Tibial artery (tissue), 4 donors: ENCODE measurements at places on chromosomes 11 and 22.
A peak's percentile ranks its signal among the peaks of the same experiment; 100 is the strongest.

DNA sequence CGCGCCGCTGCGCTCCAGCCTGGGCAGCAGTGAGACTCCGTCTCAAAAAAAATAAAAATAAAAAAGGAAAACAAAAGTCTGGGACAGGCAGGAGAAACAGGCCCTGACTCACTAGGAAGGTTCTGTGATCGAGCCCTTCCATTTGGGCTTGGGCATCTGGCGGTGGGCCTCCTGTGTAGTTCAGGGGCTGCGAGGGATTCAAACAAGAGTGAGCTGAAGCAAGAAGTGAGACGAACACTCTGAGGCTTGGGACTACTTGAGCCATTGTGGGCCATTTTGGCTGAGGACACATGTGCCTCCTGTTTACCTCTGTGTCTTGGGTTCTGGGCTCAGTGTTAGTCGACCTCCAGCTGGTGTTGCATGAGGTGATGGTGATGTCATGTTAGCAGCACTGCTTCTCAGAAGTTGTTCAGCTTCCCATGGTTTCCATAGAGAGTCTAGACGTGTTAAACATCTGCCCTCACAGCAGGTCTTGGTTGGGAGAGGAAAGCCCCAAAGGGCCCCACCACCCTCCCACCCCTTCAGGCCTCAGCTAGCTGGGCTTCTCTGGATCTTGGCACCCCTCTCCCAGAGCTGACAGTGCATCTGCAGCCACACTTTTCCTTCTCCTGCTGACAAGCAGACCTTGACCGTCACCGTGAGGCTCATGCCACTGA, 57.8 kb downstream of the MED15 start:
- DNase-seq: no peak

- DNase-seq: no peak
Measured at GRCh38 chr11:65219930-65220213, 38.1 kb downstream of the CAPN1 start.

DNA sequence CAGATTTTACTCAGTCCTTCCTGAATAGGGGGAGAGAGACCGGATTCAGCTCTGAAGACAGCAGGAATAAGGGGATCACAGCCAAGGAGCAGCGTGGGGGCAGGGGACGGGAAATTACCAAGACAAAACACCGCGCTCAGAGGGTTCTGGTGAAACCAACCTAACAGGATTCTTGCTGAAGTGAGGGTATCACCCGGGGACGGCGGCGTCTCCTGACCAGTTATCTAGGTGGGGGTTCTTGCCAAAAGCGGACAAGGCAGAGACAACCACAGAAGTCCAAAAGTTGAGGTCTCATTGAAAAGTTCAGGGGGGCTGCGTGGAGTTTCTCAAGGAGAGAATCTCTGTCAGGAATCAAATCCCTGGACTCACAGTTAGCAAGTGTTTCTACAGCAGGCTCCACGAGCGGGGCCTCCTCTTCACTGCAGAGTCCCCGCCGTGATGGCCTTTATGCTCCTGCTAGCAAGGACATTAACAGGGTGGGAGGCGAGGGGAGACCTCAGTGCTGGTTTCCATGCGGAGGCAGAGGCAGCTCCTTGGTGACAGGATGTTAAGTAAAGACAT, 291.0 kb downstream of the BRD1 start:
- peak; percentile 11 for DNase-seq

GRCh38 chr11:11984563-11984962, 23.9 kb downstream of the DKK3 start:
- no peak for DNase-seq

GRCh38 chr11:28849053-28849452, 740.9 kb downstream of the METTL15 start:
- DNase-seq: no peak

DNA sequence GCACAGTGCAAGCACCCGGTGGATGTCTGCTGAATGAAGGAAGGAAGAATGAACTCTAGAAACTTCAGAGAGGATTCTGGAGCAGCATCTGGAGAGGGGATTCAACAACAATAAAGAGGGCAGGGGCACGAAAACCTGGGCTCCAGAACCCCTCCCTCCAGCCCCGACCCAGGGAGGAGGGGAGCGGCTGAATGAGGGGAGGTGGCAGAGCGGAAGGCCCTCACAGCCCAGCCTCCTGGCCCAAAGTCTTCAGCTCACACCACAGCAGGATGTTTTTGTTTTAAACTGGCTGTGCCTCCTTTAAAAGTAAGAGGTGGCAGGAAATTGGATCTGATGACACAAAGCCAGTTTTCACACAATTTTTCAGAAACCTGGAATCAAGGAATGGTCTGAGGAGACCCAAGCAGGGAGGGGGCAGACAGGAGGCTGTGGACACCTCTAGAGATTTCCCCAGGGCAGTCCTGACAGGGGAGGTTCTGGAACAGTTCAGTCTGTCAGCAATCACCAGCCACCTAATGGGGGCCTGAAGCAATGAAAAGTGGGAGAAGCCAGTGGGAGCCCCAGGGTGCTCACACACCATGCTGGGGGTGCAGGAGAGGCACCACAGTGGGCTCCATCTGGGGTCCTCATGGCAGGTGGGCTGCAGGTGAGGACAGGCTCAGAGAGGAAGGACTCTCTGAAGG, 44.4 kb upstream of the TCF20 start:
- no peak for DNase-seq

DNA sequence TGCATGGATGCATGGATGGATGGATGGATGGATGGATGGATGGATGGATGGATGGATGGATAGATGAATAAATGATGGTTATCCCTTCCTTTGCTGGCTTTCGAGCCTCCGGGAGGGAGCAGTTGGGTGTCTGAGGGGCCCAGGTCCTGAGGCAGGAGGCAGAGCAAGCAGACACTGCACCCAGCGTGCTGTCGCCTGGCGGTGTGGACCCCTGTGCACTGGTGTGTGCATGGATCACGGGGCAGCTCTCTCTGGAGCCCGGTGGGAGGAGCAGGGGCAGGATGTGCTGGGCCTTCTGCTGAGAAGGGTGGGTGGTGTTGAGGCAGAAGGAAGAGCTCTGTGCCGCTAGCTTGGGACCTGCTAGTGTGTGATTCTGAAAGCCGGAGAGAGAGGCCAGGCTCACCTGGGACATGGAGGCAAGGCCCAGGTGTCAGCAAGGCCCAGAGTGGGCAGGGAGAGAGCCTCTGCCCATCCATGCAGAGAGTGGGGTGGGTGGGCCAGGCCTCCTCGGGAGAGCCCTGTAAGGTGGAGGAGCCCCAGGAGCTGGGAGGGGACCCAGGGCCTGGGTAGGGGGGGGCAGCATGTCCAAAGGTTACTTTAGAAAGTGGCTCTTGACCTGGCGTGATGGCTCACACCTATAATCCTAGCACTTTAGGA, 254.4 kb downstream of the BRD1 start:
- no peak for DNase-seq

- no peak for DNase-seq
Measured at GRCh38 chr11:17073370-17074027, 4.0 kb downstream of the RPS13 start.

DNA sequence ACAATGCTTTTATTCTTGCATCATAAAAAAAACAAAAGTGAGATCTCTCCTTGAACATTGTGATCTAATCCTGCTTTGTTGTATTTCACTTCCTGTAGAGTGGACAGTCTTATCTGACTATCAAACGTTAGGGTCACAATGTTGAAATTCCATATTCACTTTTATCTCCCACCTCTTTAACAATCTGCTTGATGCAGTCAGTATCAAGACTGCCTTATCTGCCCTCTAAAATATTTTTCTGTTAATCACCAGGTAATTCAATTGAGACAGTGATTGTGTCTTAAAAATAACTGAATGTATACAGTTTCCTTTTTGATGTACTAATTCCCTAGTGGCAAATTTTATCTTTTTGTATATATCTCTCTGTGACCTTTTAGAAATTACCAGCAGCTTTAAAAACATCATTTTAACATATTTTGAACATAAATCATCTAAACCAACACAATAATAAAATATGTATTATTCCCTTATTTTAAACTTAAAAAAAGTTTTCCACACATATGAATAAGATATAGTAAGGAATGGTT, 143.1 kb upstream of the MPPED2 start:
- DNase-seq: no peak

DNA sequence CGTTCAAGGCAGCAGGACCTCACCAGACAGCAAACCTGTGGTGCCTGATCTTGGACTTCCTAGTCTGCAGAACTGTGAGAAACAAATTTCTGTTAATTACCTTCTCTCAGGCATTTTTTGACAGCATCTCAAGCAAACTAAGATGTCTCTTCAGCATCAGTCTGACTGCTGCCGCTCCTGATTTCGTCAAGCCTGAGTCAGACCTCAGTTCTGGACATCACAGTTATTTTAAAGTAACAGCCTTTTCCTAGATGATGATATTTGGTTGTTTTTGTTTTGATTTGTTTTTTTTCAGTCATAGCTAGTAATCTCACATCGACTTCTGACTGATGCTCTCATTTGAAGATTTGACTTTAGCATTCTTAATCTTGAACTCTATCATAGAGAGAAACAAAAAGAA, 71.9 kb downstream of the BLID start:
- DNase-seq: no peak

GRCh38 chr11:104704888-104705287, 193.4 kb downstream of the CASP12 start:
- DNase-seq: no peak

GRCh38 chr11:67371189-67371910, 2.0 kb downstream of the CLCF1 start:
- DNase-seq: peak; percentile 82

DNA sequence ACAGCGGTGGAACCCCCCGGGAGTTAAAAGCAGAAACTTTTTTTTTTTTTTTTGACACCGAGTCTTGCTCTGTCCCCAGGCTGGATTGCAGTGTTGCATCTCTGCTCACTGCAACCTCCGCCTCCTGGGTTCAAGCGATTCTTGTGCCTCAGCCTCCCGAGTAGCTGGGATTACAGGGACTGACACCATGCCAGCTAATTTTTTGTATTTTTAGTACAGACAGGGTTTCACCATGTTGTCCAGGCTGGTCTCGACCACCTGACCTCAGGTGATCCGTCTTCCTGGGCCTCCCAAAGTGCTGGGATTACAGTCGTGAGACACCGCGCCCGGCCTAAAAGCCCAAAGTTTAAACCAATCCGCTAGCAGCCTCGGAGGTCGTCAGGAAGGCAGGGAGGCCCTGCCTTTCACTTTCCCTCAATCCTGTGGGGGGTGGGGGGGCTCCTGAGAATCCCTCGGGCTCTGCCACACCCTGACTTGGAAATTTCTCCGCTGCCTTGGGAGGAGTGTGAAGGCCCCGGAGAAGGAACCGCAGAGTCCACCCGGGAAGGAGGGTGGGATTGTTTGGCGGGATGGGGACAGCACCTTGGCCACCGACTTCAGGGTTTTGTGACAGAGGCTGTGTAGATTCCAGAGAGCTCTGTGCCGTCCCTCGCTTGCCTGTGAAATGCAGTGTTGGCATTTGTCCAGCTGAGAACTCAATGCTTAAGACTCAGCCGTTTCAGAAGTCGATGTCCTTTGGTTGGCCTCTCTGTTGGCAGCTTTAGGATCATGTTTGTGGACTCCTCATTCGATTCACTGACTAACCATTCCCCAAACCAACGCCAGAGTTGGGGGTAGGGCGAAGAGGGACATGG, 1.0 kb downstream of the ARHGAP8 start:
- no peak for DNase-seq

DNA sequence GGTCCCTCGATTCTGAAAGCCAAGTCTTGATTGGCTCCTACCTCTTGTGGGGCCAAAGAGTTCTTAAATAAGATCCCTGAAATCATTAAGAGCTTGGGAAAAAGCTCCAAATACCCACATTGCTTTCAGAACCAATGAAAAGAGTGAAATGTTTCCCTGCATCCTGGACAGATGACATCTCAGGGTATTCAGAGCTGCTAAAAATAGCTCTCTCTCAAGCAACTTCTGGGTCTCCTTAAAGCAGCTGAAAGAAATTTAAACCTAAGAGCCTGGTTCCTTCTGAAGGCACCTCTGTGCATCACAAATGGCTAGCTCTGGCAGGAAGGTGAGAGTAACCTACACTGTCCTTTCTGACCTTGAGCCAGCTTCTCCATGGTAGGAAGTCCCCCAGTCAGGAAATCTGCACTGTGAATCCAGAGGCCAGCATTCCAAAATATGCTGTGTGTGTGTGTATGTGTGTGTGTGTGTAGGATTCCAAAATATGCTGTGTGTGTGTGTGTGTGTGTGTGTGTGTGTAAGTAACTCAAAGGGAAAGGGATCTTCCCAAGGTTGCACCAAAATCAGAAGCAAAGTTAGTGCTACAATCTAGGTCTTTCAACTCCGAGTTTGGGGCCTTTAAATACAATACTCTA, 50.1 kb downstream of the RELT start:
- no peak for DNase-seq

- no peak for DNase-seq
Measured at GRCh38 chr11:96049426-96049825, 125.5 kb upstream of the MTMR2 start.

DNA sequence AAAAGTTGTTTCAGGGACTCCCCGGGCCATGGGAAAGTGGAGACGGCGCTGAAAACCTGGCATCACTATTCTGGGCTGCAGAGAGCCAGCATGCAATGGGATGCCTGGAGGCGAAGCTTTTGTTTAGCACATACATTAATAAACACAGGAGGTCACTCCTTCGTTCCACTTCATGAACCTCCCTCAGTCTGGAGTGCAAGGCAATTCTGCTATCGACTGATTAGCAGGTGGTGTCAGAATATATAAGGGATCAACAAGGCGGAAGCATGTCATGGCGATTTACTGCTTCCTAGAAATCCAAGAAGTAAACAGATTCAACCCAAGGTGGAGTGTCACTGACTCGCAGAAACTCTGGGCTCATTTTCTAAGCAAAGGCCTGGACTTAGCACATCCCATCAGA, 45.4 kb upstream of the MN1 start:
- DNase-seq: no peak

DNA sequence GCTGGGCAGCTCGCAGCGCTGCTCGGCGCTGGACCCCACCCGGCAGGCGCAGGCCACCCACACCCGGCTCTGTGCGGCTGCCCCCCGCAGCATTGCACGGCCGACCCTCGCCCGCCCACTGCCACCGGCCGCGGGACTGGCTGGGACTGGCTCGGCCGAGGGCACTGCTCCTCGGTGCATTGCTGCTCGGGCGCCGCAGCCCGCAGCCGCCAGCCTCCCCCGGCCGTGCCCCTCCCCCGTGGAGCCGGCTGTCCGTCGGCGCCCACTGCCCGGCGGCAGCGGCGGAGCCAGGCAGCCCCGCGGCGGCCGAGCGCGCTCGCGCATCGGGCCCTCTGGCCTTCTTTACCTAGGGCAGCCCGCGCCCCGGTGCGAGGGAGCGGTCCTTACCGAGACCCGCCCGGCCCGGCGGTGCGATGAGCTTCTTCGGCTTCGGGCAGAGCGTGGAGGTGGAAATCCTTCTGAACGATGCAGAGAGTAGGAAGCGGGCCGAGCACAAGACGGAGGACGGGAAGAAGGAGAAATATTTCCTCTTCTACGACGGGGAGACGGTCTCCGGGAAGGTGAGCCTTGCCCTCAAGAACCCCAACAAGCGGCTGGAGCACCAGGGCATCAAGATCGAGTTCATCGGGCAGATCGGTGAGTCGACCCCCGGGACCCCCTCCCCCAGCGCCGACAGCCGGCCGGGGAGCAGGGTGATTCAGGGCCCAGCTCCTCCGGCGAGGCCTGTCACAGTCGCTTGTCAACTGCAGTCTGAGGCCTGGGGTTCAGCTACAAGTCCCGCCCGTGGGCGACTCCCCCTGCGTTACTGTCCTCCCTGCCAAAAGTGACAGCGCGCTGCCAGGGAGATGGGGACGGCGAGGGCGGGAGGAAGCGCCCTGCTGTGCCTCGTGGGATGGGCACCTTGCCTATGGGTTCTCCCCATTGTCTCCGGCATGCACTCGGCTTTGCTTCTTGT, 516 bp downstream of the VPS26B start:
- DNase-seq: peak; percentile 83
